Smooth muscle cell of the brain vasculature (primary cell): ENCODE measurements at places on chromosomes 13 and 19.

DNA sequence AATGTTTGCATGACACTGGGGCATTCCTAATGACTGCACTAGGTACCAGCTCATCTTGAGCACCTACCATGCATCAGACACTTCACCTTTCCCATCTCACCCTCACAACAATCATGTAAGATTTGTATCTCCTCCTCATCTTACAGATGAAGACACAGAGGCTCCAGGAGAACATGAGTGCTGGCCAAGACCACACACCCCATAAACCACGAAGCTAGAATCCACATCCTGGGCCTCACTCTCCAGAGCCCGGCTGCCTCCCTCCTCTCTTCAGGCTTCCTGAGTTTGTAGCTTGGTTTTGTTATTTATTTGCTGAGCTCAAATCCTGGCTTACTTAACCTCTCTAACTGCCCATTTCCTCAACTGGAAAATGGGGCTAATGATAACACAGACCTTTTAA is 25.9 kb downstream of the FAM216B start:
- no peak for DNase-seq

DNA sequence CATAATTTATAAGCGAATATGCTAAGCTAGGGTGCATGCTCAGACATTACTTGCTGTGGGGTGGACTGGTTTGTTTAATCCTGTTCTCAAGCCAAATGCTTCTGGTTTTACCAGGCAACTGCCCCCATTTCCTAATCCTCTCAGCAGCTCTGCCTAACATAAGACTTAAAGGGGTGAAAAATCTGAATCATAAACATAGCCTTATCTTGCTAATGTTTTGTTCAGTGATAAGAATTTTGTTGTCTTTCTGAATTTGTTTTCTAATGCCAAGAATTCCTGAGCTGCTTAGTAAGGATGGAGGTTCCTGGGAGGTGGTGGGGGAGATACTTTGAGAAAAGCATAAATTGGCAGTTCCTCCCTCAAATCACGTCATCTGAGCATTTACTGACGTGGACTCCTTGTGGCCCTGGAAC is 42.7 kb downstream of the ING1 start:
- DNase-seq, result no peak

DNA sequence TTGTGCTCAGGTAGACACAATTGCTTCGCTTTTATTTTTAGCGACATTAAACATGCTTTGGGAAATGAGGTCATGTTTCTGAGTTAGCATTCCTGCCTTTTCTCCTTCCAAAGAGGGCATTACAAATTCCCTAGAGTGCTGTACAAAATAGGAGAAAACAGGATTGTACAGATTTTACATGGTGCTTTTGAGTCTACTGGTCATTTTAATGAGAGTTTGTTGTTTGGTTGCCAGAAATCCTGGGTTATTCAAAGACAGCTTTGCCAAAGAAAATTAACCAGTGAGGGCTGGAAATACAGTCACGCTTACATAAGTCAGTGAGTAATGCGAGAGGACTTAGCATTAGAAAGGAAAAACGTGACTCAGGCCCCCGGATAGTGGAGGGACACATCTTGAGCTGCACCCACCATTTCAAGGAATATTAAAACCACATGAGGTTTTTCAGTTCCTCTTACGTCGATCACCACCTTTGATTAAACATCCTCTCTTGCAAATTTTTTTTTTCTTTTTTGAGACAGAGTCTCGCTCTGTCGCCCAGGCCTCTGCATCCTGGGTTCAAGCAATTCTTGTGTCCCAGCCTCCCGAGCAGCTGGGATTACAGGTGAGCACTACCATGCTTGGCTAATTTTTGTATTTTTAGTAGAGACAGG is 55.4 kb downstream of the SACS start:
- peak; percentile 44 for DNase-seq

GRCh38 chr19:3570606-3571011 is 2.1 kb upstream of the HMG20B start:
- no peak for DNase-seq

- no peak for DNase-seq
These were observed 34.8 kb upstream of the C1QTNF9 start for GRCh38 chr13:24274452-24275021.

- no peak for DNase-seq
These were observed 14.7 kb downstream of the NAPA start for GRCh38 chr19:47499863-47500830.

DNA sequence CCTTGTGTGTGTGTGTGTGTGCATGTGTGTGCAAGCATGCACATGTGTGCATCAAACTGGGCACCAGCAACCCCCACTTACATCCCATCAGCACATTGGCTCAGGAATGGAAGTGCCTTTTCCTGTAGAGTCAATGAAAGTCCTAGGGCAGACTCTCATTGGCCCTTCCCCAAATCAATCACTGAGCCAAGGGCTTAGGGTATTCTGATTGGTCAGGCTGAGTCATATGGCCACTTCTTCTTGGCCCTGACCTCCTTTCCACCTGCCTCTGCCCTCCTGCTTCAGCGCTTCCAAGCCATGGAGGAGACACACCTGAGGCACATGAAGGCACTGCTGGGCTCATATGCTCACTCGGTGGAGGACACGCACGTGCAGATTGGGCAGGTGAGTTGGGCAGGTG is 20.9 kb downstream of the FCHO1 start:
- DNase-seq, result no peak

DNA sequence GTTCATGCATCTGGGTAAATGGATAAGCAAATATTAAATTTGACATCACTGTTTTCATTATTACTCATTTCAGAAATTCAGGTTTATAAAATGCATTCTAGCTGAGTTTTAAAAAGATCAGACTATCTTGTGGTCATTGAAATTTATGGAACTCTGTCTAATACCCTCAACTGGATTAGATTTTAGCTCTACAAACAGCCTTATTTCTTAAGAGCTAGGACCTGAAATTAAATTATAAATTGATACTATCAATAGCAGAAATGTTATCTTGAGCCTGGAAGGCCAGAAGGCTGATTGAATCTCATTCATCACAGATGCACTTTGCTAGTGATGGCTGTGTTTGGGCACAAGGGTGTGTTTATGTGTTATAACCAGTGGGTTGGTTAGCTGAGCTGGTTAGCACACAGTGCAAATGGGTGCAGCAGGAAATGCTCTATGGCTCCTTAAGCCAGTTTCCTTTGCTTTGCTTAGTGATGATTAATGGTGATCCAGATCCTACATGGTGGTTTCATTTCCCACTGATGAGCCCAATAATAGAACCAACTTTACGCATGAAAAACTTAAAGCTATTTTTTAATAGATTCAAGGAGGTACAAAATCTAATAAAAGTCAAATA is 310.8 kb upstream of the KLF12 start:
- DNase-seq, result no peak

DNA sequence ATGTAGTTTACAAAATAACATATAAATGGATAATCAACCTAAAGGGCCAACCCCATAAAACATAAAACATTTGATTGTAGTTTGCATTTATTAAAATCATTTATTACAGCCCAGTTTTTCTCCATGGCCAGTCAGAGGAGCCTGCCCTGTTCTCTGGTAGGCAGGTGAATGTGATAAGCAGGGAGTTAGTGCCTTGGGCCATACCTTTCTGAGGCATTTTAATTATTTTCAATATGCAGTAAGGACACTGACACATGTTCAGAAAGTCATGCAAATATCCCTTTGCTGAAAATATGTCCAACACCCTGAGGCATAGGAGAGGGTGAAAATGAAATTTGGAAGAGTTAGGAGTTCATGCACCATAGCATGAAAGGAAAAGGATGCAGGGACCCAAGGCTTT is 242.6 kb upstream of the EDNRB start:
- no peak for DNase-seq

DNA sequence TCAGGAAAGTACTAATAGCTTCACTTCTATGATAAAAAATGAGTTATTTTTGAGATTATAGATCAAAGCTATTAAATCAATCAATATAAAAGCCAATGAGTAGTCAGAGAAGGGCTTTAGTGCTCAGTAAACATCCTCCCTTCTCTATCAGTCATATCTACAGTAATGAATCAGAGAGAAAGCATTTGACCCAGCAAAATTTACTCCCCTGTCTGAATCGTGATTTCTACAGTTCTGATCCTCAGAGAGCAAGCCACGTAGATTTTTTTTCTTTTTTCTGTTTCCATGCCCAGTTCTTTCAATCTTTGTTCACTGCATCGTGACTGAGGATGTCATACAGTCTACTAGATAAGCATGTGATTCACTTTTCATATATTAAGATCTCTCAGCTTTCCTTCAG is 16.2 kb upstream of the MBNL2 start:
- no peak for DNase-seq

- no peak for DNase-seq
These were observed 820.5 kb upstream of the ATXN8OS start for GRCh38 chr13:69287050-69287698.

- DNase-seq, result no peak
These were observed 104.5 kb upstream of the SLC15A1 start for GRCh38 chr13:98856983-98857382.

DNA sequence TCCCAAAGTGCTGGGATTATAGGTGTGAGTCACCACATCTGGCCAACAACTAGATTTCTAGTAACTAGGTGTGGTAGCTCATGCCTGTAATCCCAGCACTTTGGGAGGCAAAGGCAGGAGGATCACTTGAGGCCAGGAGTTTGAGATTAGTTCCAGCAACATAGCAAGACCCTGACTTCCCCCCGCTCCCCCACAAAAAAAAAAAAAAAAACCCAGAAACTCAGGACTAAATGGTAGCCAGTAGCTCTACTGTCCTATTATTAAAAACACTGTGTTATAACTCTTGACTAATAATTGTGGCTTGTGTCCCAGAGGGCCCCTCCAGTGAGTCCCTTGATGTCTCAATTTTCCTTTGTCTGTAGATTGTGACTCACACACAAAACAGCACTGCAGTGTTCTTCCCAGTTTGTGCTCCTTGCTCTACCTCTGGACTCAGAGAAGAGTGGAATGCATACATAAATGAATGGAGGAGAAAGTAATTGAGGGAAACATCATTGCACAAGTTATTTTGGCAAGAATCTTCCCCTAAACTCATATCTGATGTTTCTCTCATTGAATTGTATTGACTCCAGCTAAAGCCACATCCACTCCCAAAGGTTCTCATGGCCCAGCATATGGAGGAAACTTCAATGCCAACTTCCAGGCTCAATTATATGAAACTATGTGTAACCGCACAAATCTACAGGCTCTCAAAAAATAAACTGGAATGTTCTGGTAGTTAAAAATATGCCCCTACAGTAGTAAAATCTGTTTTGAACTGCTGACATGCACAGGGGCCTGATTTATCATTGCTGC is 8.8 kb downstream of the TPT1 start:
- no peak for DNase-seq

GRCh38 chr13:113923376-113924063 is 50.4 kb downstream of the C13orf46 start:
- DNase-seq, result no peak

GRCh38 chr13:94305463-94305862 is 174.0 kb downstream of the DCT start:
- DNase-seq, result no peak

DNA sequence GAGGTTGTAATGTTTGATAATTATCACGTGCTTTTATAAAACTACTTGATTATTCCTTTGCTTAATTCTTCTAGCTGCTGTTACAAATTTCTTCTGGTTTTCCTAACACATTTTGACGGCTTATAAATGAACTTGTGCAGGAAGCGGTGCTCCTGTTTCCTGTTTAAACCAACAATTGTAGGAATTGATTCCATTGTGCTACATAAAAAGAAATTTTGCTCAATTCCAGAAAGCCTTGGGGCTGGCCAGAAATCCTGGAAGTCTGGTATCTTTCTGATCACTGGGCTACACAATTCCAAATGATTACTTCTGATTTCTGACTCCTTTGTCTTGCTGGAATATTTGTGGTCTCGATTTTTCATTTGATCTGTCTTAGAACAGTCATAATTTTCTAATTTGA is 14.9 kb downstream of the RFC3 start:
- no peak for DNase-seq

DNA sequence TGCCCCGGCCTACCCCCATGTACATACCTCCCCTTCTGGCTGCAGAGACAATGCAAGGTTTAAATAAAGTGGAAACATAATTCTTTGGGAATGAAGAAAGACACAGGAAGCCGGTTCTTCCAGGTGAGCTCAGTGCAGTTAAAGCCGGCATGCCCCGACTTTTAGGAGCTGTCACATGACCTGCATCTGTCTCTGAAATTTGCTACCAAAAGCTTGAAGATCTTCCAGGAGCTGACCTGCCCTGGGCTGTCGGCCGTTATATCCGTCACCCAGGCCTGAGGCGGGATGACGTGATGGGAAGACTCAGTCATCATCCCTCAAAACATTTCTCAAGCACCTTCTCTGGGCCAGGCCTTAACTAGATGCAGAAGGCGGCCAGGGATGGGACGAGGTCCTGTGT is 10.3 kb downstream of the RAB8A start:
- no peak for DNase-seq

- DNase-seq, result peak; percentile 50
These were observed 41.9 kb upstream of the POSTN start for GRCh38 chr13:37640499-37640898.

DNA sequence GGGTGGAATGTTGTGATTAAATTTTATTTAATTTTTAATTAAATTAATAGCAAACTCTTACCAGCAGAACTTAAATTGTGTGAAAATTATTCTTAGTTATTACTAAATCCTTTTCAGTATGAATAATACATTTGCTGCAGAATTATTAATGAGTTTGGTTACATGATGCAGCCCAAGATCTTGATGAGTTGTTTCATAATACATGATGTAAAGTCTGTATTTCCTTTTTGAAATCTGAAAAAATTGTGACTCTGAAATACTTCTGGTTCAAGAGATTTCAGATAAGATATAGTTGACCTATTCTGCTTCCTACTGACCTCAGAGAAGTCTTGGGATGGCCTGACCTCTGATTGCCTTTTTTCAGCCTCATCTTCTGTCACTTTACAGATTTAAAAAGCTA is 11.1 kb downstream of the SAE1 start:
- DNase-seq, result no peak

GRCh38 chr13:21748166-21748565 is 77.3 kb downstream of the FGF9 start:
- no peak for DNase-seq

DNA sequence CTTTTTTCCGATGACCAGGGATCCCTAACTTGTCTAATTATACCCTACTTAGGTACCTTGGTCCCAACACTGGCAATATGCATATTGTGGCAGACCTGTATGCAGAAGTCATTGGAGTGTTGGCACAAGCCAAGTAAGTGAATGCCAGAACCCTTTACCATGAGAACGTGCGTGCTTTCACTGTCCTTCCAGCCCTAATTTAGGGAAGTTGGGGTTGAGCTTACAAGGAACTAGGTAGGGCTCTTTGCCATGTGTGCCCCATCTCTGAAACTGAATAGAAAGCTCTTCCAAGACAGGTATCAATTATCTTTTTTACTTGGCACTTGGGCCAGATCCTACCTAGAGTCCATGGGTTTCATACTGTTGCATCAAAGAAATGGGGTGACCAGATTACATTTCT is 93.2 kb downstream of the FRY start:
- no peak for DNase-seq

DNA sequence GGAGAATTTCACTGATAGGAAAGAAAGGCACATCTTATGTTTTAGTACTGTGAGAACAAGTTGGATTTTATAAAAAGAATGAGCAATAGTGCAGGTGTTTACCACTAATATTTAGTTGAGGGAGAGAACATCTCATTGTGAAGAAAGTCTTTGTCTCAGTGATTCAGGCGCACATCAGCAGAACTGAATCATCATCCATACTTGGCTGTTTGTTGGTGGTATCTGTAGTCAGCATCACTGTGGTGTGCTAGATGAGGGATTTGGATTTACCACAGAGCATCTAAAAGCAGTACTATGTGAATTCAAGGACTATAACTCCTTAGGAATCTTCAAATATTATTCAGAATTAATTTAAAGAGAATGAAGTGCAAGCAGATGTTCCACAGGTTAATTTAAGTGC is 1380.5 kb upstream of the ATXN8OS start:
- no peak for DNase-seq
